ENCODE measurements at places on chromosomes 7 and 10.

DNA sequence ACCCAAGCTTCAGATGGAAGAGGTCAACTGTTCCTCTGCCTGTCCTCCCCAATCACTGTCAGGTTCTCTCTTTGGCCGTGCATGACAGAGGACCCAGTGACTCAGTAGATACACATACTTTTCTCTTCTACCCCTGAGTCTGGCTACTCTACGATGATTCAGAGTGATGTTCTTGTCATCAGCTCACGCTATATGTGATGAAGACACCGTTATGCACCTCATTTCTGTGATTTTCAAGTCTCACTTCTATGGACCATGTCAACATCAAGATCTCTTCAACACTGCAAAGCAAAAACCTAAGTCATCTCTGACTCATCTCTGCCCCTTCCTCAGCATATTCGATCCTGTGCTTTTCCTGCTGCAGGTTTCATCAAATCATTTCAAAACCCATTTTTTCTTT lies 76.6 kb upstream of the DGKI start:
- DNase-seq = peak; percentile 96

DNA sequence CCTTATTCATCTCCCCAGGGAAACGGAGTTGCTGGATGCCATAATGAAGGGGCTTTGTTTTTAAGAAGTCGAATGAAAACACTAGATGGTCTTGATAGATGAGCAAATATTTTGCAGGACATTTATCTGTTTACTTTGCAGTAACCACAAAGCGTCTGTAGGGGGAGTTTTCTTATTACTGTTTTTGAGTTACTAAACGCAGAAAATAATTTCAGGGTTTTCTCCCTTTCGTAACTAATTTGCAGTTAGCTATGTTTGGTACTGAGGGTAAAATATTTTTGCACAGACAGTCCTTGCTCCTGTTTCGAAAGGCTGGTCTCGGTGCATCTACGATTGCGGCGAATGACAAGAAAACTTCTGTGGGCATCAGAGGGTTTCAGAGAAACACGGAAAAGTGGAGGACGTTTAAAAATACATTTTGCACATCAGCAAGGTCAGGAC lies 505.6 kb upstream of the MKI67 start:
- DNase-seq = peak; percentile 46

DNA sequence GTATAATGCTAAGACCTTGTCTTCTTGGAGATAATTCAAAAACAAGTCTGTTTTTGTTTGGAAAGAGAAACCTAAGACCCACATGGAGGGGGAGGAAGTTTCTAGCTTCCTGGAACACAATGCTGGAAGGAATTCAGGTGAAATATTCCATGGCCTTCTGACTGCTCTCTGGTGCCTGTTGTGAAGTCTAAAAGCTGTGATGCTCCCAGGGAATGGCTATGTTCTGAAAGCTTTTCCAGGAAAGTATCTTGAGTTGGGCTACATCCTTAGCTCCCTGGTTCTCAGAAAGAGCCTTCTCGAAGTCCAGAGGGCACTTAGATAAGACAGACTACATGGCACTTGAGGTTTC lies 12.5 kb upstream of the PFKP start:
- no peak for DNase-seq

DNA sequence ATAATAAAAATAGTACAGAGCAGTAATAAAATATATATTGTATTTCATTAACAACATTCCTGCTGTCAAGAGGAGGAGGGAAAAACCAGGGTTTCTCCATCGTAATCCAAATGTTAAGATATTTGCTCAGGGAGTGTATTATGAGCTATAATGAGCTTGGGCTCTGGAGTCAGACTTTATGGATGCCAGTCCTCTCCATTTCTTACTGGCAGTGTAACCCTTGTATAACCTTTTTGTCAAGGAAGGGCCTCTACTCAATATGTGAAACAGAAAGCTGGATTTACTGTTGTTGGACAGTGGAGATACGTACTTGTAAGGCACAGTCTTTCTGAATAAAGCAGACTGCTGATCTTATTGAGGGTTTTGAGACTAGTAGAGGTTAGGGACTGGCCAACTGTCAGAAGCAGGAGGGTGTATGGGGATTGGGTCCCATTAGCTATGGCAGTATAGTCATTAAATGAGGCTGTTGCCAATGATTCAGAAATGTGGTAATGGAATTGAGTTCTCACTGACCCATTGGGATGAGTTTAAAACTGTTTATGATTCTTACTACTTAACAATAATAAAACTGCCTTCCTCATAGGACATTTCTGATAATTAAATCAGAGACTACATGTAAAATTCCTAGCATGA lies 56.5 kb downstream of the ZNF277 start:
- no peak for DNase-seq

GRCh38 chr10:118664321-118664720 lies 68.9 kb upstream of the PRLHR start:
- no peak for DNase-seq

- DNase-seq = no peak
Observed at GRCh38 chr7:34491899-34492298, 166.1 kb upstream of the NPSR1 start.

- DNase-seq = no peak
Observed at GRCh38 chr7:2732388-2732787, 44.4 kb downstream of the AMZ1 start.

Measured in fibroblast of skin of right biceps (primary cell).